ENCODE measurements at places on chromosomes 11 and 22.

DNA sequence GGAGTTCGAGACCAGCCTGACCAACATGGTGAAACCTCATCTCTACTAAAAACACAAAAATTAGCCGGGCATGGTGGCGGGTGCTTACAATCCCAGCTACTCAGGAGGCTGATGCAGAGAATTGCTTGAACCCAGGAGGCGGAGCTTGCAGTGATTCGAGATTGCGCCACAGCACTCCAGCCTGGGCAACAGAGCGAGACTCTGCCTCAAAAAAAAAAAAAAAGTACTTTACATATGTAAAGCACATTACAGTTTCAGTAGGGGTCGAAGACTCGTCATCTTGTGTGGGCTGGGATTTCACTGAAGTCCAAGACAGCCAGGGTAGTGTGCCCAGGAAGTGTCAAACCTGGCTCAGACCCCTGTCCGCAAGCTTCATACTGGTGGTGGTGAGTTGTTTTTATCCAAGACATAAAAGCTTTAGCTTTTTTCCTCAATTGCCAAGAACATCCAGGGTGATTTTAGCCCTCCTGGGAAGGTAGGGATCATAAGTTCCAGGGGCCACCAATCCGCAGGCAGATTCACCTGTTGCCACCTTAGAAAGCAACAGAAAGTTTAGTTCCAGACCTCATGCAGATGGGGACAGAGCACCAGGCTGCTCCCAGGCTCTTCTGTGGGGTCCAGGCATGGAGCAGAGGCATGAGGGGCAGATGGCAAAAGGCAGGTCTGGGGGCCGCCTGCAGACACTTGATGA lies 21.6 kb upstream of the ADORA2A start:
- DNase-seq = no peak

DNA sequence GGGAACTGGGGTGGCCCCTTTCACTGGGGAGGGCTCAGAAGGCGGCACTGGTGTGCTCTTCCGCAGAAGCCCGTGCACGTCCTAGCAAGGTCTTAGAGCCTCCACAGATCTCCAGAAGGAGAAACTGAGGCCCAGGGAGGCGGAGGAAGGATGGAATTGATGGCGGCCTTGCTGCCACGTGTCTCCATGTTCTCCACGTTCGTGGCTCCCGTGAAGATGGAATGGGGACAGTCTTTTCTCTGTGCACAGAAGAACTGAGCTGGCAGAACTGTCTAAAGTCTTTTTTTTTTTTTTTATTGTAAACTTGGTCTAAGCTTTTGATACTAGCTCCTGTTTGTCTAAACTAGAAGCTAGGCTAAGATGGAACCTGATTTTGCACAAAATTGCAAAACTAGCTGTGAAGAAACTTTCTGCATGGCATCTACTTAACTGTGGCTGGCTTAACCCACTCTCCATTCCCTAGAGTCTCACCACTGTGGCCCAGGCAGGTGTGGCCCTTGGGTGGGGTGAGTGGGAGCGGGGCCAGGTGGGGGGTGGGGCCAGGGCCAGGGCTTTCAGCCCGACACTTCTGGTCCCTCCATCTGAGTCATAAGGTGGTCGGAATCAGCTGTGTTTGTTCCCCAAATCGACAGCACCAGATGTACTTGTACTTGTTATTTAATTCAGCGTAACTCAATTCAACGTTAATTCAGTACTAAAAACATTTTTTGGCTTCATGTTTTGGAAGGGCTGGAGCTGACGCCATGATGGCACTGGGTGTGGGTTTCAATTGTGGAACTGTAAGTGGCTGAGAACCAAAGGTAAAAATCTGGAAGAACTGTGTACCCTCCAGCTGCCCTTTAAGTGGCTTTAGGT lies 120.7 kb downstream of the MPPED1 start:
- DNase-seq = no peak

DNA sequence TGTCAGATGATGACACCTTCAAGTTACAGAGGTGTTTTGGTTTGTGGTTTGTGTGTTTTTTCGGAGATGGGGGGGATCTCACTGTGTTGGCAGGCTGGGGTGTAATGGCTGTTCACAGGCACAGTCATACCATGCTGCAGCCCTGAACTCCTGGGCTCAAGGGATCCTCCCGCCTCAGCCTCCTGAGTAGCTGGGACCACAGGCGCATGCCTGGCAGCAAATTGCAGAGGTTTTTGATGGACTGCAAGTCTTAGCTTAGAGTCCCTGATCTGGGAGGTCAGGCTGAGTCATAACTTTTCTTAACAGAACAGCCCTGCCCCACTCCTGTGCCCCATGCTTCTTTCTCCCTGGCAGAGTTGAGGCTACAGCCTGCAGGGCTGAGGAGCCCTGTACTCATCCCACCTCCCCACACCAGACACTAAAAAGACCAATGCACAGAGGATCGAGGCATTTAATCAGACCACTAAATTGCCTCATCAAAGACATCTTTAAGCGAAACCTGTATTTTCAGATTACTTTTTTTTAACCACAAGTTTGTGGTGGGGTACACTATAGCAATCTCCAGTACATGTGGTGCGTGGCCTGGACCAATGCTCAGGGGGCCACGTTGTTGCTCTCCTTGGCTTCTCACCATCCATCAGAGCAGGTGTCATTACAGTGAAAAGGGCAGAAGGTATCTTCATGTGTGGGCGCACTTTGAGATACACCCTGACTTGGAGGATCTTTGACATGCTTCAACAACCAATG lies 17.1 kb upstream of the ADORA2A start:
- DNase-seq = no peak

DNA sequence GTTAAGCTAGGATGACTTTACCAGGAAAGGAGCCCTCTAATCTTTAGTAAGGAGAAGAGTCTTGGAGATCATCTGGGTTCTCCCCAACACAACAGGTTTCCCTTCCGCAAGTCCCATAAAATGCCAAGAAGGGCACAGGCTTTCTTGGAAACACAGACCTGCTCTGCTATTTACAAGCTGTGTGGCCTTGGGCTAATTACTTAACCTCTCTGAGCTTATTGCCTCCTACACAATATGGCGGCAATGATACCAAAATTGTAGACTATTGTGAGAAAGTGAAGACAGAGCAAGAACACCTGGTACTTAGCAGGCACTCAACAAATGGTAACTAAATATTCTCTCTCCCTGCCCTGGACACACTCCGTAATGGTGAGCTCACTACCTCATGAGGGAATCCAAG lies 49.1 kb downstream of the DSCAML1 start:
- no peak for DNase-seq

- no peak for DNase-seq
Observed at GRCh38 chr11:61133956-61134662, 27.1 kb downstream of the VPS37C start.

GRCh38 chr11:117678658-117679406 lies 118.2 kb downstream of the DSCAML1 start:
- DNase-seq = no peak

Measured in kidney epithelial cell (primary cell).